Caki2 (cell line): ENCODE measurements at places on chromosomes 5 and 9. TPM values are rescaled to one million over a fixed set of nuclear protein-coding genes. Genes with fewer than 3 reads are reported as not detected.

Gene PCDHAC2
- total RNA-seq: 2.8 and 4.6 TPM in 2 replicates

Gene CDH6
- total RNA-seq: 76.6 and 83.8 TPM in 2 replicates

Gene SARDH
- 7.6 and 13.0 TPM in 2 replicates for total RNA-seq

Gene IL13
- not detected in 2 replicates for total RNA-seq

Gene RLN2
- not detected in 2 replicates for total RNA-seq

Gene NSD1
- 15.4 and 18.5 TPM in 2 replicates for total RNA-seq

Gene KIF4B
- not detected in 2 replicates for total RNA-seq

Gene GLDC
- total RNA-seq: 14.3 and 21.2 TPM in 2 replicates

Gene ADAMTS12
- not detected in 2 replicates for total RNA-seq

DNA sequence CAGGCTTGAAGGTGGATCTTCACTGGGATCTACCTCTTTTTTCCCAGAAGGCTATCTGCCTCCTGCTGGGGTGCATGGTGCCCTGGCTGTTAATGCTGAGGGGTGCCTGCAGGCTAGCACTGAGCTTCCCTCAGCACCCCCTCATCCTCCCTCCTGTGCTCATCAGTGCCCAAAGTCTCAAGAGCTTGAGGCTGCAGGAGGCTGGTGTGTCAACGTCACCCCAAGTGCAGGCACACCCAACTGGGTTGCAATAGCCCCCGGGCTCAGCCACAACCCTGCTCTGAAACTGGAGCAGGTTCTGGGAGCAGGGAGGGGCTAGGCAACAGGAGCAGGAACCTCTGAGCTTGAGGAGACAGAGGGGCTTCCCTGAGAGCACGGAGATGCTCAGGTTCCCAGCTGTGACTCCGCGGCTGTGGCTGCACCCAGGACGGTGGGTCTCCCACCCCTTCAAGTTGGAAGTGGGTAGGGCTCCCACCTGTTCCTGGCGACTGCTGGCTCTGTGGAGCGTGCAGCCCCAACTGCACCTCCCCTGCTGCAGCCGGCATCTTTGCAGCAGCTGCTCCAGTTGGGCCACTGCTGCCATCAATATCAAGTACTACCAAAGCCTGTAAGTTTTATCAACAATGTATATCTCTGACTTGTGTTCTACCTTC is 1266.6 kb upstream of the C9orf72 start:
- DNase-seq: no peak

GRCh38 chr5:150302301-150303069 is at the start of gene ARSI:
TSS of gene ARSI (minus strand) at chr5:150302905. CDS start at chr5:150302373, 532 bp downstream.
- no peak for DNase-seq

DNA sequence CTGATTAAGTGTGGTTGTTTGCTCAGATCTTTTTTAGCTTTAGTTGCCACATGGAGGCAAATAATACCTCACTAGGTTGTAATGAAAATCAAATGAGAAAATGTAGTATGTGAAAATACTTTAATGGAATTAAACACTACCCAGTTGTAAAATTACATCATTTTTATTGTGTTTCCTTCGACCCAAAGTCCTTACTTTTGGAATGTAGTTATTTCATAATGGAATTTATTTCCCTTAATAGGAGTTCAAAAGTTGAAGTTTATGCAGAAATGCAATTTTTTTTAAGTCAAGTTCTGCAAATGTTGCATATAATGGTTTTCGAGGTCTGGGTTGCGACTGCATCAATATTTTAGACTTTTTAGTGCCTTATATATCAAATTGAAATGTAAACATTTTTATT is 31.0 kb downstream of the TNPO1 start:
- no peak for DNase-seq

GRCh38 chr5:177498013-177498787 is 796 bp upstream of the PDLIM7 start:
- no peak for DNase-seq

DNA sequence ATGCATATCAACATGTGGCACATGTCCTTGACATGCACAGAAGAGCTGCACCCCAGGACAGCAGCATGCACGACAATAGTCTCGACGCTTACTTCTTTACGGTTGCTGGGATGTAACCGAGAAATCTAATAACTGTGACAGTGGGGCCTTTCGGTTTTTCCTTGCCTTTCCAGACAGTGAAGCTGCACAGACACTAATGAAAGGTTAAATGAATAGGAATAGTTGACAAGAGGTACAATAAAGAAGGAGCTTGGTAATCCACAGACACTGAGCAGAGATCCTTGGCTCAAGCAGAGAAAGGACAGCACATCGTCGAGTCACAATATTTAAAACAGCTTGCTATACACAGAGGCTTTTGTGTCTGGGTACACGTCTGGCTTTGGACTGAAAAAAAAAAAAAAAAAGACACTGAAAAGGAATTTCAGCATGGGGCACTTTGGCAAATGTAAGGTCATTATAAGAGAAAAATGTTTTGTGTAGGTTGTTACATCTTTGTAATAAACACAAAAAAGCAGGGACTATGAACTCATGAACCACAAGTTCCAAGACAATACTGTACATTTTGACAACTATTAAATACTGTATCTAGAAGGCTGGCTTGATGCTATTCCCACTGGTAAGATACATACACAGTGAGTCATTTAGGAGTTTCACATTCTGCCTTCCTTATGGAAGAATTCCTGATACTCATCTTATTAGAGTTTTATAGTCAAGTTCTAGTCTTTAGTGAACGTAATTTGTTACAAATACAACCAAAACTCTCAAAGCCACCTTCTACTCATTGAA is 5.6 kb downstream of the BNC2 start:
- DNase-seq: no peak

DNA sequence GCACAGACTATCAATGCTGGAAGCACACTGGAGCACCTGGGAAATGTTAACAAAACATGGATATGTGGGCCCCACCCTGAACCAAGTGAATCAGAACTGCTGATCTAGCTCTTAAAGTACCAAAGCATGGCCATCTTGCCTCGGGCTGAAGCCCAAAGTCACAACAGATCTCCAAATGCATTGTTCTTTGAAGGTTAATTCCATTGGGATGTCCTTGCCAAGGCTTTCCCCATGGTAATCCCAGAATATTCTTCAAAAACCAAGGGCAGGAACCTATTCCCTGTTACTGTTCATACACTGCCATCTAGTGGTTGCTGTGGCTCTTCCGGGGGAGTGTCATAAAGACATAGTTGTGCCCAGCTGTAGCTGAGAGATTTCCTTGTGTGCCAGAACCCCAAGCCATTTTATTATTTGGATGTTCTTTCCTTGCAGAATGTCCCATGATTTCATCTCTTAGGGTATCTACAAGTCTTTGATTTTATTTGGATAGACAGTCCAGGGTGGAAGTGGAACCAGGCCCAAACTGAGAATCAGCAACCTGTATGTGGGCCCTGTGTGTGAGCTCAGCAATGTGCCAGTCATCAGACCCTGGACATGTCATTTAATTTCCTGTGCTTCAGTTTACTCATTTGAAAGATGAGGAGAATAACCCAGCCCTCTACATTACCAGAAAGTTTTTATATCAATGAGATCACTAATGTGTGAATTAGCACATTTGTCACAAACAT is 290.0 kb downstream of the ACTL7B start:
- DNase-seq: peak; percentile 67

DNA sequence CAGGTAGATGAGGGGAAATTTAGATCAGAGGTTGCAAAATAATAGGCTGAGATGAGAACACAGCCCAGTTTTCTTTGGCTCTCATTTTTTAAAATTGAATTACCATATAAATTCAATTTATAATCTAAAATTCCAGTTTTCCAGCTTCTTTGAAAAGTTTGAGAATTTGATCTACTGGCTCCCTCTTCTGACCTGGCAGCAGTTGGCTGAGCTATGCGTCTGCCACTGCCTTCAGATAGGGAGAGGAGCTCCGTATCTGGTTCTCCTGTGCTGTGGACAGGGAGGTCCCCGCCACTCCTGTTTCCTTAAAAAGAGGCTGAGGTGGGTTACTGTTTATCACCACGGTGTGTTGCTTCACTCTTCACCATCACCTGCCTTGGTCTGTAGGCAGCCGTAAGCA is 103.7 kb downstream of the ARHGAP26 start:
- no peak for DNase-seq

DNA sequence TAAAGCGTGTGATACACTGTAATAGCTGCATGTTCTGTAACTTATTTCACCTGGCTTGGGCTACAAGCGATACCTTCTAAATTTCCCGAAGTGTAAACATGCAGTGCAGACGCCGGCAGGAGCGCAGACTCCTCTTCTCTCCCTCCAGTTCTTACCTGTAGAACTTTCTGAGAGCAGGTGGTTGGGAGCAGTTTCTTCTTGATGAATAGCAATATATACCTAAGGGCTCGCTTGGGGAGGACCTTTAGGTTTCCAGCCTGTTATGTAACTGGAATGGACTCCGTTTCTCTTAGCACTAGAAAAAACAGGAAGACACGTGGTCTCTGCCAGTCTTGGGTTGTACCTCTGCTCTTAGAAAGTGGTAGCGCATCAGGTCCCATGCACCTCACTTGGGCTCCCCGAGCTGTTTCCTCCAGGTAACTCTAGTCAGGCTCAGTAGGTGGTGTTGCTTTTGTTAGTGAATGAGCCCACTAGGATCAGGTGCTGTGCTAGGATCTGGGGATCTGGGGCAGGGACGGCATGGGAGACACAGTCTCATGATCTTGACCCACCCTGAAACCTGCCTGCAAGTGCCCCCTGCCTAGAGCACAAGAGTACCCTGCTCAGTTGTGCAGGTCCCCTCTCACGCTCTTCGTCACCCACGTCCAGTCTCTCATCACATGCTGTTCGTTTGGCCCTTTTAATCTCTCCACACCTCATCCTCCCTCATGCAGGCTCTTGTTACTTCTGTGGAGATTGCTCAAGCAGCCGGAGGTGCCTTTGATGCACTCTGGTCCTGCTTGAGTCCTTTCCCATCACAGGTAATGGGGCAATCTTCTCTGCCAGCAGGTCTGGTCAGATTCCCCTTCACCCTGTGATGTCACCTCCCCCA is 2.8 kb downstream of the TENT4A start:
- no peak for DNase-seq

GRCh38 chr9:127384901-127385300 is 12.1 kb upstream of the SLC2A8 start:
- no peak for DNase-seq

DNA sequence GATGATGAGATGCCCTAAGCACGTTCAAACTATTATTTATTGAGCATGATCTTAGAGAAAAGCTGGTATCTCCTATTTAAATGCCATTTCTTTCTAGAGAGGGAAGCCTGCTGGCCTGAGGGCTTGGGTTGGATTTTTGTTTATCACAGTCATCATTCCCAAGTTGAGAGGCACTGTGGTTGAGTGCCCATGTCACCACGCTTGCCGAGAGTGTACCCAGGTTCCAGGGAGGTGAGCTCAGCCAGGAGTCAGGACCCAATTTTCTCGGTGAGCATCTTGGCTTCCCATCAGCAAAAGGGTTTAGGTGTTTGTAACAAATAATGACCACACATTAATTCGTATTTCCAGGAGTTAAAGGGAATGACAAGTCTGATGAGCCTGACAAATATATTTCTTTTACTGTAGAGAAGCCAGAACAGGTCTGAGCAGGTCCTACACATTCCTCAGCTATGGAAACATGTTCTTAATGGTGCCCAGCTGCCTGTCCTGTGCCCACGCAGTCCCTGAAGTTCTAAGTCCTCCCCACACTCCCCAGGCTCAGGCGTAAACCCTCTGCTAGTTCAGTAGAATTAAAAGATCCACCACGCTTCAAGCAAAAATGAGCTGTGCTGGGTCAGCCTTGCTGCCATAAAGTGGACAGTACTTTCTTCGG is 258.9 kb upstream of the IRX2 start:
- DNase-seq: no peak

GRCh38 chr9:131273856-131274673 is 2.2 kb downstream of the FAM78A start:
- DNase-seq: no peak

DNA sequence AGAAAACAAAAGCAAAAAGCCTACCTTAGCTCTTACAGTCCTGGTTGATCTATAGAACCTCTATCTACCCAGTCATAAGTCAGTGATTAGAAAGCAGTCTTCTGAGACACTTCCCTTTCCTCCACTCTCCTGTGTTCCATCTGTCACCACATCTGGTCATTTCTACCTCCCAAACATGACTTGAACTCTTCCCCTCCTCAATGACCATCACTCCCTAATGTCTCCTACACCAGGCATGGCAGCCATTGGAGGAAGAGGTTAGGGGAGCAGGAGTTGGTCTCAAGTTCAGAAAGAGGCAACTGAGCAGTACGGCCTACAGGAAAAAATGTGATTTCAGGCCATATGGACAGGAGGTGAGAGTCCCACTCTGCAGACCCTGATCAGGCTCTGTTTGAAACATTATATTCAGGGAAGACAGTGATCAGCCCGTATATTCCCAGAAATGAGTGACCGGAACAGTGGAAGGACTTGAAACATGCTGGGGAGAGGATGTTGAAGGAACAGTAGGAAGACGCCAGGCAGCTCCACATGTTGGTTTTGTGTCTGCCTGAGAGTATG is 12.0 kb downstream of the ABLIM3 start:
- no peak for DNase-seq

DNA sequence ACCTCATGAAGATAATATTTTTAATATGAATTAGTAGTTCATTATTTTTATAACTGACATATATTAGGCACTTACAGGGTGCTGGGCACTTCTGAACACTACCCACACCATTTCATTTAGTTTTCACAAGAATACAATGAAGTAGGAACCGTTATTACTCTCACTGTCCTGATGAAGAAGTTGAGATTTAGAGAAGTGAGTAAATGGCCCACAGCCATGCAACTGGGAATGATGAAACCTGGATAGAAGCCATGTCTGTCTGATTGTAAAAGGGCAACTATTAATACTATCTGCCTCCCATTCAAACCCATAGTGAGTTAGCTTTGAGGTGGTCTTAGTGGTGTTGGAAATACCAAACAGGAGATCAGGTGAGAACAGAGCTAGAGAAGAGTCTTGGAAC is 29.6 kb upstream of the OTULINL start:
- DNase-seq: no peak

DNA sequence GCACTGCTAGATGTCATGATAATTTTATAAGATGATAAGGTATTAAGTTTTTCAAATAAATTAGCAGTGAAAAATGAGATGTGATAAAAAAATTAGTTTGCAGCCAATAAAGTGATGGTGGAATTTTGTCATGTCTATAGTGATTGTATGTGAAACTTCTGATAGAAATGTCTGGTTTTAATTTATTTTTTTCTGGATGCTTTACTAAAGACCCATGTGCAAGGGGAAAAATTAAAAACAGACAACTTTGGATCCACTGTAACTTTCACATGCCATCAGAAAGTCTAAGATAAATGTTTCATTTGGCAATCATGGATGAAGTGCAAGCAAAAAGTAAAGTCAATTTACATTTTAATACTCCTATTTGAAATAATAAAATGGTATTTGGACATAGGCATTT is 4.4 kb upstream of the NDUFS4 start:
- no peak for DNase-seq

DNA sequence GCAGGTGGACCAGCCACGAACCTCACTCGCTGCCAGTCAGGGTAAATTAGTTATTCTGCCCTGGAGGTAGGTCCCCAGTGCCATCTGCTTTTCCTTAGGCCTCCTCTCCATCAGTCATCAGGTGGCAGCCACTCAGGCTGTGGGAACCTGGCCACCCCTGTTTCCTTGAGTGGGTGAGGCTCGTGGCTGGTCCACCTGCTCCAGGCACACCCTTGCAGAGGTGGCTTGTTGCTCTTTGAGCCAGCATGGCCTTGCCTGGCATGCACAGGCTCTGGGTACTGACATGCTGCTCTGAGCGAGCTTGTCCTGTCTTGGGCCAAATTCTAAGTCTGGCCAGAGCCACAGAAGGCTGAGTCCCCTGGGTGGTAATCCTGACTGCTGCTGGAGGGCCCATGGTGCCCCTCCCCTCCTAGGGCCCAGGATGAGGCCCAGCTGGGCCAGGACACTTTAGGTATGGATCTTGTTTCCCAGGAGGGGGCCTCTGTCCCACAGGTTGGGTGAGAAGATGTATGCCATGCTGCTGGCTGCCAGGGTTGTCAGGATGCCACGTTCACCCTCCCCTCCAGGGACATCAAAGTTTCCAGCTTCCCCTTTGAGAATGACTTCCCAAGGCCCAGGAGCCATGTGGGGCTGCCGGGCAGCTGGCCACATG is 17.0 kb upstream of the ZNF484 start:
- no peak for DNase-seq
